ENCODE measurements at places on chromosomes 16 and 17.

DNA sequence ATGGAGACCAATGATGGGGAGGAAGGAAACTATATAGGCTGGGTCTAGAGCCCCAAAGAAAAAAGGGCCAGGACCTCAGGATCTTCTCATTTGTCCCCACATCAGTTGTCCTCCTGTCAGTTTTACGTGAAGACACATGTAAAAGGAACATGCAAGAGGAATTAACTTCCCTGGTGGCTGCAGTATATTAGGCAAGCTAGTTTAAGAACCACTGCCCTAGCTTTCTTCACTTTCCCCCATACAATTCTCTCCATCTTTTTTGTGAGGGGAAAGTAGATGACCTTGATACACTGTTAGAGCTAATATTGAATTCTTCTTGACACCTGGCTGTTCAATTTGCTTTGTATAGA, 2.3 kb downstream of the MAP3K3 start:
- no peak for DNase-seq

DNA sequence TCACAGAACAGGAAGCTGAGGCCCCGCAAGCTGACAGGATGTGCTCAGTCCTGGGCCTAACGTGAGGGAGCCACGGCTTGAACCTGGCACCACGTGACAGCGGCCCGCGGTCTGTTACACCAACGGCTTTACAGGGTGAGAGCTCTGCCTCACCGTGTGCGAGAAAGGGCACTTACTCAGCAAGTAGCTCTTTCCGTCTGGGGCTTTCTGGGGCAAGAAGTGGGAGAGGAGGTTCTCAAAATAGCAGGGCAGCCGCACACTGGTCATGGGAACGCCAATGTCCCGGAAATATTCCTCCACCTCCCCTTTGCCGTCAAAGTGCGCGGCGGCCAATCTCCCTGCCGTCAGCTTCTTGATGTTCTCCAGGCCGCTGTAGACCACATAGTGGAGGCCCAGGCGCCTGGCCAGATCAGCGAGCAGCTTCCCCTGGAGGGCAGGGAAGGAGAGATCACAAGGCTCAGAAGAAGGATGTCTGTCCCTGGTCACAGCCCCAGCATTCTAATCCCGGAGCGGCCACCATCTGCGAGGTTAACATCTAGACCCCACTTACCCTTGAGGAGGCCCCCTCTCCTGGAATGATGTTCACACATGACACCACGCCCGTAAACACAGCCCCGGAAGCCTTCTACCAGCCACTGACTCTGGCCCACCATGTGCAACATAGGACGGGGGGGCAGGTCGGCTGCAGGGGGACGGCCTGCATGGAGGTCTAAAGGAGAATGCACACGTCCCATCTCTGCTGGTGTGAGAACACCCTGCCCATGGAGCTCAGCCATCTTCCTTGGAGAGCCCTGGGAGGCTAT, 8.2 kb downstream of the NMRAL1 start:
- no peak for DNase-seq

DNA sequence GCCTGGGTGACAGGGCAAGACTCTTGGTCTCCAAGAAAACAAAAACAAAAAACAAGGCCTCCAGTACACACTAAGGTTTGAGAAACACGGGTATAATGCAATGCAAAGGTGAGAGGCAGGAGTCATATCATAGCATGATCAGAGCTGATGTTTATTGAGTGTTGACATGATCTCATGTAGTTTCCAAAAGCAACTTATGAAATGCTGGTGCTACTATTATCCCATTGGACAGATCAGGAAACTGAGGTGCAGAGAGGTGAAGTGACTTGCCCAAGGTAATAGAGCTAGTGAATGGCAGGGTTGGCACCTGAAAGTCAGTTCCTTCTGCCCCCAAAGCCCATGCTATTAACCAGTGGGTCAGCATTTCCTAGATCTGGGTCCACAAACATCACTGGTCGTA, 3.1 kb upstream of the NPIPB7 start:
- no peak for DNase-seq

GRCh38 chr17:73168667-73169066, 3.9 kb downstream of the SSTR2 start:
- DNase-seq: no peak

- no peak for DNase-seq
These were observed 235.1 kb downstream of the CEP112 start for GRCh38 chr17:65956814-65957213.

- no peak for DNase-seq
These were observed 541.9 kb upstream of the EEF2KMT start for GRCh38 chr16:5639531-5639930.

DNA sequence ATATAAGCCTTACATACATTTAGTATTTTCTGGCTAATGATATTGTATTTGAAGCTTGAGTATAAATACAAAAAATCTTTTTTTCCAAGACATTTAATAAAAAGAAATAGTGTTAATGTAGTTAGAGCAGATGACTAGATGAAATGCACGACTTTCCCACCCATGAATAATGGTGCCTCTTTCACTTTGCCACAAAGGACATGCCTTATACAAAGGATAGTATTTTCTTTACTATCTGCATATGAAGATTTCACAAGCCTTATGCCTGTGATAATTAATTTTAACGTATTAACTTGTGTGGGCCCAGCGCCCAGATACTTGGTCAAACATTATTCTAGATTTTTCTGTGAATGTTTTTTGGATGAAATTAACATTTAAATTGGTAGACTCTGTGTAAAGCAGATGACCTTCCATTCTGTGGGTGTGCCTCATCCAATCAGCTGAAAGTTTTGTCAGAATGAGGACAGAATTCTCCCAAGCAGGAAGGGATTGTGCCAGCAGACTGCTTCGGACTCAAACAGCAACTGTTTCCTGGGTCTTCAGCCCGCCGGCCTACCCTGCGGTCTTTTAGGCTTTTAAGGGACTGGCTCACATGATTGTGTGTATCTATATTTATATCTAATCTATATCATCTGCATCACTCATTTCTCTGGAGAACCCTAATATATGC, 115.4 kb downstream of the USP22 start:
- DNase-seq: no peak

DNA sequence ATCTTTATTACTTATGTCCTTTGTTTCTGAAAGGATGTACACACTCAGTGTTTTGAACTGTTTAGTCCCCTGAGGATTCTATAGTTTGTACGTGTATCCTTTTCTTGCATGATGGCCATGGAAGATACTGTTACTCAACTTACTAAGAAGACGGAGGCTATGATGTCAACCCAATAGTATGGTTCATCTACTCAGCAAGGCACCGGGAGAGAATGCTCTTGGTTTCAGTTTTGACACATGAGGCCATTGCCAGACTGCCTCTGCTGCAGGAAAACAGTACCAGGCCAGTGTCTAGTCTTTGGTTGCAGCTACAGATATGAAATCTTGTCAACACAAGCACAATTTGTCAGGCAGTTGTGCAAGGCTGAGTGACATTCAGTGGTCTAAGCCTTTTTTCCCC, 134.5 kb downstream of the MRTFB start:
- no peak for DNase-seq
